NCI-H187 treated with DMSO at 0.1 percent for 48 hours (cell line): ENCODE measurements at places on chromosomes 2 and 18.

DNA sequence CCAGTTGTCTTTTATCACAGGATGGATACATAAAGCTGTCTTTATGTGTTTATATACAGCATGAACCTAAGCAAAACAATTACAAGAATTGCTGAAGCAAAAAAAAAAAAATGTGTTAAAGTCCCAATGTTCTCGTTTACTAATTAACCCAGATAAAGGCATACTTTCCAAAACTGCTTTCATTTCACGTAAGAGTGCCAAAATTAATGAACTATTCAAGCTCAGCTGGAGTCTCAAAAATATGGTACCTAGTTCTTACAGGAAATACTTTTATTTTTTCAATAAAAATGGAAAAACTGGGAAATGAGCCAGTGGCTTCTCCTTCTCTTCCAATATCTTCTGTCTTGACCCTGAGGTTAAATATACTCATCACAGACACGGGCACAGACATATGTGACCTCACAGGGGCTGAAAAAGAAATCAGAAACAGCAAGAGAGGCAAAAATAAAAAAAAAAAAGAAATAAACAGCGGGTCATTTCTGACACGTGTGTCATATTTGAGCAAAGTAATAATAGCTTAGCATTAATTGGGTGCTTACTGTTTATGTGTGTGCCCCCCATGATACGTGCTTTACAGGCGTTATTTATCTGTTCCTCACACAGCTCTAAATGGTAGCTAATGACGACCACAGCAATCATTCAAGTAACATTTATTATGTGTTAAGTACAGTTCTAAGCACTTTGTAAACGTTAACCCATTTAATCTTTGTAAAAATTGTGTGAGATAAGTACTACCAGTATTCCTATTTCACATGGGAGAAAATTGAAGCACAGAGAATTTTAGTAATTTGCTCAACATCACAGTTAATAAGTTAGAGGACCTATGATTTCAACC, 158.0 kb upstream of the MMADHC start:
- DNase-seq: no peak

- no peak for DNase-seq
Measured at GRCh38 chr18:2657788-2658458, 2.4 kb downstream of the SMCHD1 start.

GRCh38 chr2:171089489-171089888, 71.2 kb downstream of the TLK1 start:
- no peak for DNase-seq

DNA sequence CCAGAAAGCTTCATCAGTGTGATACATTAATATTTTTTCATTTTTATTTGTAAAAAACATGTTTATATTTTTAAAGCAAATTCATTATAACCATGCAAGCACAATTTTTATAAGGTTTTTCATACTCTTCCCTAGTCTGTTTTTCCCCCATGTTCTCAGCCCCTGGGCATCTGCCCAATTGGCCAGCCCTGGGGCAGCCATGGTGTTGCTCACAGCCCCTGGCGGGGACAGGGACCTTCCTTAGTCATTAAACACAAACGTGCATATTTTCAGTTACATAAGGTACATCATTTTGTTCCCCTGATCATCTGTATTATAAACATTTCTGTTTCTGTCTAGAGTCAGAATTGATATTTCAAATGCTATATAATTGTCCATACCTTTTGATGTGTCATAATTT, 150.0 kb downstream of the ESCO1 start:
- no peak for DNase-seq

DNA sequence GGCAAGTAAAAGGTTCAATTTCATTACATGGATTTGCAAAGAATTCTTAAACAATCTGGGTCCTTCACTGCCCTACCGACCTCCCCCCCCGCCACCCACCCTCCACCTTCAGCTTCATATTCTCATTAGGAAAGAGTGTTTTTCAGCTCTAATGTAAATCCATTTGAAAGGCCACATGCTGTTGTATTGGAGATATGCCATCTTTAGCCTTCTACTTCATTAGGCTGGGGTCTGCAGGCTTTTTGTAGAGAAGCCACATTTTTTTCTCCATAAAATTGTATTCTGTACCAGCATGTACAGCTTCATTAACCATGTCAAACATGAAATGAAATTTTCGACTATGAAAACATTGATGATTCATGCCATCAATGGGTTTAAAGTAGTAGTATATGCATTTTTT, 42.8 kb upstream of the THUMPD2 start:
- no peak for DNase-seq

- DNase-seq: no peak
Measured at GRCh38 chr18:54776282-54776977, 51.8 kb upstream of the RAB27B start.

DNA sequence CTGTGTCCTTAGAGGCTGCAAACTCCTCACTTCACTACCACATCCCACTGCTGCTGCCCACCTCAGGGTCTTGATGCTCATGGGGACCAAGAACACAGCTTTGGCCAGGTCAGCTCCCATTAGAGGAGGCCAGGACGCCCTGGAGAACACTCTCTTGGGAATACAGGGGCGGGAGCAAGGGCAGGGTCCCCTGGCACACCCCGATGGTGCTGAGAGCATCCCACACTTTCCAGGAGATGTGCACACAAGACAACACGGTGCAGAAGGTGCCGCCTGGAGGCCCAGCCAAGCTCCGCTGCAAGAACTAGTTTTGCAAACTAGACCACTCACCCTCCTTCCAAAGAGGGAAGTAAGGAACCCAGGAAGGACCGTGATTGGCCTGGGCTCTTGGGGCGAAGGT, 304.4 kb upstream of the SALL3 start:
- no peak for DNase-seq

DNA sequence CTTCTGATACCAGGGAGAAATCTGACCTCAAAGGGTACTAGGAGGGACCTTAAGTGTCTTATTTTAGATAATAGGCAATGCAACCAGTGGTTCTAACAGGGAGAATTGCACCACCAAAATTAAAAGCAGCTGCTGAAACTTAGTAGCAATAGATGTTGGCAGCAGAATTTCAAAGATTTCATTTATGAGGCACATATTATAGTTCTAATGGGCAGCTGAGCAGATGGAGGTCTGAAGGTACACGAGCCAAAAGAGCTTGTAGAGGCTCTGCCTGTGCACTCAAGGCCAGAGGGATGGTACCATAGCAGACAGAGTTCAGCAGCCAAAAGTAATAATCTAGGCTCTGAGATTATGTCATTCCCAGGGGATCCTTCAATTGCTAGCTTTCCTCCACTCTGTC, 87.3 kb upstream of the NCKAP5 start:
- DNase-seq: no peak

- DNase-seq: no peak
Measured at GRCh38 chr2:207285473-207285815, 119.7 kb upstream of the KLF7 start.

DNA sequence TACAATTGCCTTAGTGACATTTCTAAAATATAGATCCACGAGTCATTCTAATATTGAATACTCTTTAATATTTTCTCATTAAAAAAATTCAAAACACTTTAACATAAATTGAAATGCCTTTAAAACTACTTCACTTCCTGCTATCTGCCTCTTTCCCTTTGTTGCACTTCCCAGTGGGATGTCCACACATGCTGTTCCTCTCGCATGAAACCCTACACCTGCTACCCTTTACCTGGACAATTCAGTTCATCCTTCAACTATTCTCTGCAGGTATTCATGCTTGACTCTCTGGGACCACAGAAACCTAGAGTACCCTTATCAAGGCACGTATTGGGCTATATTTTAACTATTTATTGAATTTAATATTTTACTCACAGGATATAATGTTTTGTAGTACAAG, 373.3 kb upstream of the GALNT5 start:
- DNase-seq: no peak

- DNase-seq: no peak
Measured at GRCh38 chr2:11976073-11976472, 229.6 kb downstream of the LPIN1 start.

GRCh38 chr2:39140322-39140847, 19.5 kb upstream of the SOS1 start:
- no peak for DNase-seq

GRCh38 chr18:57084331-57085271, 62.3 kb upstream of the BOD1L2 start:
- no peak for DNase-seq

GRCh38 chr2:30127016-30127893, 19.6 kb upstream of the YPEL5 start:
- DNase-seq: no peak

DNA sequence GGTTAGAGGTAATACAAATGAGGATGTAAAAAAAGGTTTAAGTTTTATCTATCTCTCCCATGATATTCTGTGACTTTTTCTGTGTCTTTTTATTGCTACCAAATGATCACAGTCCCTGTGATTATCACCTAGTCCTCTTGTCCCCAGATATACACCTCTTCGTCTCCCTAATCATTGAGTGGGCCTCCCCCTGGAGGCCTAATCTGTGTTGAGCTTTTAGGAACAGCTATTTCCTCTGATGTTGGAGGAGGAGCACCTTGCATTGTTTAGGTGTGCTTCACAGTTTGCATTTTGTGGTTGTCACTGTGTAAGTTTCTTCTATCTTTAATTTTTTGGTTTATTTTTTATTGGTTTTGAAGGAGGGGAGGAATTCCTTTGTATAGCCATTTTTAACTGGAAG, 33.3 kb downstream of the CCDC85A start:
- DNase-seq: no peak

GRCh38 chr2:238584617-238585016, 157.9 kb downstream of the ASB1 start:
- no peak for DNase-seq

- DNase-seq: no peak
Measured at GRCh38 chr2:185757356-185757755, 18.8 kb downstream of the FSIP2 start.

DNA sequence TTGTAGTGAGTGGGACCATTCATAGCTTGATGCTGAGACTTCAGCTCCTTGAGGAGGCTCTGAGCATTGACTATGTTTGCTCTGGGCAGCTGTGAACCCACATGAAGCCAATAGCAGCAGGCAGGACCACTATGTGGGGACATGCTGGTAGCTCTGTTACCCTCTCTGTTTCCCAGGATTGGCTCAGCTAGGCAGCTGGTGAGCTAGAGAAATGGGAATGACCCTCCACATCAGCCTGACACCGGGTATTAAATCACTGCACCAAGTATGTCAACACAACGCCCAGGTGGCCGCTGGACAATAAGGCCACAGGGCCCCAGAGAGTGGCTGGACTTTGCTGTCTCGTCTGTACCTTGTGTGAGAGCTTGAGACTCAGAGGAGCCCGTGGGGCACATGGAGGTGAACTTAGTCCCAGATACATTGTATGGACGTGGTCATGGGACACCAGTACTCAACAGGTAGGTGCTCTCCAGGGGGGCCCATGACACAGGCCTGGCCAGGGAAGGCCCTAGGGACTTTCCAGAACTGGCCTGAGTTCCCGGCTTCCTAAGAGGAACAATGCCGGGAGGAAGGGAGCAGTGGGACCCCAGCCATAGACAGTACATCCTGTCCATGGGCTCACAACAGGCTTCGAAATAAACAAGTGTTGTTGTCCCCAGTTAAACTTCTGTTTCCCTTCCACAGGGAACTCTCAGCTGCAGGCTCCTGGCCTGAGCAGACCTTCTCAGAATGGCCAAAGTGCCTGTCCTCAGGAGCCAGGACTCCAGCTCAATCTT, 35.2 kb downstream of the HS1BP3 start:
- DNase-seq: no peak

DNA sequence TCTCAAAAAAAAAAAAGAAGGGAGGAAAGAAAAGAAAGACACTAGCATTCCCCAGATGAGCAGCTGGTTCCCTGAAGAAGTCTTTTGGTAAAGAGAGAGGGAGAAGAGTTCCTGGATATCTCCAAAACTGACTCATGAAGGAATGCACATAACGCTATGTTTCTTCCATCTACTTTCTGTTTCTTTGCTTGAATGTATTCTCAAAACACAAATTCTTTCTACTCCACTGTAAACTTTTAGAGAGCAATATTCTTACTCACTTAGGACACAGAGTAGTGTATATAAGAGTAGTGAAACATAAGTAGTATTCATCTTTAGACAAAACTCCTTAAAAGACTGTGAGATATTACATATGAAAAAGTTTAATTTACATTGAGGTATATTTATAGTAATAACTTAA, 64.2 kb downstream of the TRIP12 start:
- no peak for DNase-seq

GRCh38 chr18:730692-731091, 18.3 kb upstream of the ENOSF1 start:
- DNase-seq: no peak

DNA sequence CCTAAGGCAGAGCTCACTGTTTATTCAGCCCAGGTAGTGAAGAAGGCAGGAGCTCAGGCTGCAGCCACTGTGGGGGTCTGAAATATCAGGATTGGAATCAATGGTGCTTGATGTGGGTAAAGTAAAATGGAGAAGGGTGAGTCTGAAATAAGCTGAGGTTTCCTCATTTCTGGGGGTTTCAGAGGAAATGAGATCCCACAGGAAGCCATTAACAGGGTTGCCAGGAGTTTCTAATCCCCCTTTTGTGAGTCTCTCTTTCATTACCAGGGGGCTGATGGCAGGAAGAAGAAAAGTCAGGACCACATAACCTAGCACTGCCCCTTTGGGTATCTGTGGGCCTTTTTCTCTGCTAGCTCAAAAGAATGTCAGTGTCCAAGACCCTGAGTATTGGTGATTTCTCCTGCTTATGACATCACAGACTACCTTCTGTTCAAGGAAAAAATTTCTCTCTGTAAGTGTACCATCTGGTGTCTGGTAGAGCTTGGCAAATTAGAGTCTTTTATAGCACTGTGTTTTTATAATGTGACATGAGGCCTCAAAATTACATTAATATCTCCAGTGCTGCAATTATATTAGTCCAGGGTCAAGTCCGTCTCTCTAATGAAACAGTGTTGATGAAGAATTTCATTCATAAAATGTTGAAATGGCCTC, 56.0 kb downstream of the LBH start:
- no peak for DNase-seq

DNA sequence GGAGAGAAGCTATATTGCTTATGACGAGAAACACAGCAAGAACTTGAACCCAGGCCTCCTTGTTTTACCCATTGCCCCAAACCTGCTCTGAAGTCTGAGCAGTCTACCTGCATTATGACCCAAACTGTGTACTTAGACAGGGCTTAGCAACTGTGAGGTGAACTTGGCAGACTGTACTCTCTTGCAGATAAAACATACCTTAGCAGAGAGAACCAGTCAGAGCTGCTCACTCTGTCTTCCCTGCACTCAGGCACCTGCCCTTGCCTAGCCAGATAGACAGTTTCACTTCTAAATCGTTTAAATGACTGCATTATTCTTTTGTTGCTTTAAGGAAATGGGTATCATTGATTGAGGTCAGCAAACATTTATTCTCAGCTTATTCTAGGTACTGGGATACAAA, 20.3 kb downstream of the ITPRID2 start:
- DNase-seq: no peak

DNA sequence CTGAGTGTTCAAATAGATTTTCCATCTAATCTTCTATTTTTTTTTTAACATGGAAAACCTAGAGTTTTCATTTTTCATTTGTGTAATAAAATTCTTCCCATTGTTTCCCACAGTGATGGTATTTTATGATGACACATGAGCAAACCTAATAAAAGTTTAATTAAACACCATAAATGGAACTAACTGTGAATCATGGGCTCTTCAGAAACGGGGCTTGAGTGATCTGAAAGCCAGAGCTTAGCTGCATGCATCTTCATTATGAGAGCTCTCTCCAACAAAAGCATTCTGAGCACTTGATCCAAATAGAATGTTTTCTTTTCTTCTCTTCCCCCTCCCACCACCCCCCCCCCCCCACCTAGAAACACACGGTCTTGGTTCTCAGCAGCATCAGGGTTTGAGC, 82.1 kb upstream of the REV1 start:
- no peak for DNase-seq

- no peak for DNase-seq
Measured at GRCh38 chr18:74303306-74303705, 11.5 kb upstream of the CYB5A start.
